Activated CD4-positive, alpha-beta T cell treated with anti-CD3 and anti-CD28 coated beads, Interleukin-2, amount 50 U/mL, for 4 hours (primary cell): ENCODE measurements at places on chromosomes 1 and 21.
A peak's percentile ranks its signal among the peaks of the same experiment; 100 is the strongest.

GRCh38 chr1:64915381-64916274, 50.7 kb downstream of the JAK1 start:
- no peak for DNase-seq

DNA sequence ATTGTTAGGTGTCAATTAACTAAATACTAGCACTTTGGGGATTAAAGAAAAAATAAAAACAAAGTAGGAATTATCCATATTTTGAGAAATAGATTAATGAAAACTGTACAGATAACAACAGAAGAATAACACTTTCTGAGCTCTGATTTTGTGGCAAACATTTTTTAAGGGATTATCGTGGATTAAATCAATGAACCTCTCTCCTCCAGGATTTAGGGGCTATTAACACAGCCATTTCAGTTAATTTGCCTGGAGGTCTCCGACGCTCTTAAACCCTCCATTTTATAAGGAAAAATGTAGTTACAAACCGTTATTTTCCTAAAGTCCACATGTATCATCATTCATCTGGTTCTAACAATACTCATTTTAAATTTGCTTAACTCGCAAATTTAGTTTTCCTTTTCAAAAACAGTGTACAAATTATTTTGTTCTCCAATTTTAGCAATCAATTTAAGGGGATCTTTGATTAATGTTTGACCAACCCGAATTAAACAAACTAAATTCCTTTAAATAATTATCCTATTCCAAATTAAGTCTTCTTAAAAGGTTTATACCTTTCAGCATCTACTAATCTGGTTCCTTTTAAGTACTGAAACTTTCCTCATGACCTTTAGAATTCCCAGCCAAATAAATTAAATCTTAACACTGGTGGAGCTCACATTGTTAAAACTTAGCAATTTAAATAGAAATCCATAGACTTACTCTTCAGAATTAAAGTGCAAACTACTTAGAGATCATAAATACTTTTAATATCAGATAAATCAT, 30.7 kb upstream of the RNF187 start:
- no peak for DNase-seq

DNA sequence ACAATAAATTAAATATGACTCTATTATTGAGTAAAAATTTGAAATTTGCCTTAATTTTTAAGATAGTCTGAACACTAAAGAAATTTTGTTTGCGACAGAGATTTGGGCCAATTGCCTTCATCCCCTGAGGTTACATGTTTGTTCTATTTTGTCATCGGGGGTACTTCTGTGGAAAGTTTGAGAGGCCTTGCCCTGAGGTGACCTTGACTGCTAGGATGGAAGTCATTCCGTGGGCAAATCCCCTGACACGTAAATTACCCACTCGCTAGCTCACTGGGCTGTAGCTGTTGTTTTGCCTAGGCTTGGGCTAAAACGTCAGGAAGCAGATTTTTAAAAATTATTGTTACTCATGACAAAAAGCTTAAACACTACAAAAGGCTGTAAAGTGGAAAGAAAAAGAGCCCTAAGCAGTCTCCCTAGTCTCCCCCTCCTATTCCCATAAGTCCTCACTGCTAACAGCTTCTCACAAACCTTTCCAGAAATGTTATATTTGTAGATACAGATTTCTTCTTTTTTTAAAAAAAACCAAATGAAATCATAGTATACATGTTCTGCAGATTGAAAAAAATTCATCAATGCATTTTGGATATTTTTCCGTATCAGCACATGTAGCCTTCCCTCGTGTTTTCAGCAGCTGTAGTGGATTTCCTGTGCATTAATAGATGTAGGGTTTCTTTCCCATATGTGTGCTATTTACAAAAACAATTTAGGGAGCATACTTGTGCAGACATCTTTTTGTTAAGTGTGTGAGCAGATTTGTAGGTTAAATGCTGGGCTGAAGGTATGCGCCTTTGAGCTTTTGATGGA, 142.7 kb downstream of the MRPS6 start:
- no peak for DNase-seq

- peak; percentile 19 for DNase-seq
Observed at GRCh38 chr1:24385160-24385940, 28.2 kb downstream of the STPG1 start.

DNA sequence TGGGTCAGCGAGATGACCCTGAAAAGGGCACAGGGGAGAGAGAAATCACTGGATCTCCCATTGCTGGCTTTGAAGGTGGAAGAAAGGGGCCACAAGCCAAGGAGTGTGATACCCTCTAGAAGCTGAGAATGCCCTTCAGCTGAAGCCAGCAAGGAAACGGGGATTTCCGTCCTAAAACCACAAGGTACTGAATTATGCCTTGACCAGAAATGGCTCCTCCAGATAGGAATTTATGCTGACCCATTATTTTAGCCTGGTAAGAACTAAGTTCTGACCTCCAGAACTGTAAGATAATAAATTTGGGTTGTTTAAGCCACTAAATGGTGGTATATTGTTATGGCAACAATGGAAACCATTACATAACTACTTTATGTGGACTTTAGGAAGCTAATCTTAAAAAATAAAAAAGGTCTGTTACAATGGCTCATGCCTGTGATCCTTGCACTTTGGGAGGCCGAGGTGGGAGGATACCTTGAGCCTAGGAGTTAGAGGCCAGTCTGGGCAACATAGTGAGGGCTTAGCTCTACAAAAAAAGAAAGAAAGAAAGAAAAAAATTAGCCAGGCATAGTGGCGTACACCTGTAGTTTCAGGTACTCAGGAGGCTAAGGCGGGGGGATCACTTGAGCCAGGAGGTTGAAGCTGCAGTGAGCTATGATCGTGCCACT, 3.6 kb upstream of the H6PD start:
- no peak for DNase-seq
